Stimulated activated CD8-positive, alpha-beta memory T cell treated with anti-CD3 and anti-CD28 coated beads, Interleukin-7, amount 100 ng/mL, for 1 hour (primary cell): ENCODE measurements at places on chromosomes 7 and 10.

- no peak for DNase-seq
These were observed 152.8 kb upstream of the LRRN3 start for GRCh38 chr7:110938165-110938564.

DNA sequence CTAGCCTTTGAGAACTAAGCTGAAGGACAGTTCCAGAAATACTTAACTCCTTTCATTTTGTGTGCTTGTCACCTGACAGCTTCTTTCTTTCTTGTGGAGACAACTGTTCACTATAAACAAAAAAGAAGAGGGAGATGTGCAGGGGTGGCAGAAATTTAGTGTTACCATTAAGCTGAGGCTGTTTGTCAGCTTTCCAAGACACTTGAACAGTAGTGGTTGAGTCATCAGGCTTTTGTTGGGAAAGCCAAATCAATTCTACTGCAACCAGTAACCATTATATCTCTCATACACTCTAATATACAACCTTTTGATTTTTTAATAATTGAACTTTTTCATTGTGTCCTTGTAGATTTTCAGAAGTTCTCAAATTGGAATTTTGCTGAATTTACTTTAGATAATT lies 75.3 kb downstream of the POLL start:
- no peak for DNase-seq

DNA sequence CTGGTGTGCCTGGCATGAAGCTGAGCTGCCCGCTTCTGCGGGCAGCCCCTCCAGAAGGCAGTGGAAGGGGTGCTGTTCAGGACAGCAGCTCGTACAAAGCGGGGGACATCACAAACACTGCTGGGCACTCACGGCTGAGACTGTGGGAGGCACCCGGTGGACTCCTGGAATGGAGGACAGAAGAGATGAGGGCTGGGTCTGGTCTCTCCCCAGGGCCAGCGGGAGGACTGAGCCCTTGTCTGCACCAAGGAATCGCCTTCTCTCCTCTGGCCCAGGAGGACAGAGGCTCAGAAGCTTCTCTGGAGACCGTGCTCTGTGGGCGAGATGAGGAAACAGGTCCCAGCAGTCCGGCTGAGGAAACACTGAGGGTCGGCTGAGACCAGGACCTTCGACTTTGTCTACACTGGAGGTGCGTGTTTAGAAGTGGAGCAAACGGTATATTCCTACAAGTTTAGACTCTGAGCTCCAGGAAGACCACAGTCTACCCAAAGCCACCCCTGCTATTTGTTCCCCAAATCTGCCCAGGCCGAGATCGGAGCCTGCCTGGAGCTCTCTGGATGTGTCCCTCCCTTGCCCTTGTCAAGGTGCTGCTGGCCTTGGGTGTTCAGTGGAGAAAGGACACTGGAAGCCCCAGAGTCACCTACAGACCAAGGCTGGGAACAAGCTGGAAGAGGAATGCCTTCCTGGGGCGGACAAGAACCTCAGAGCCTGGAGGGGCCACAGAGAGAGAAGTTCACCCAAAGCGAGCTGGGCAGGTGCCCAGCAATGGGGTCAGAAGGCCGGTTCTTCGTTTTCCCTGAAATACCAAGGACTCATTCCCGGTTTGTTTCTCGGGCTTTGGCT lies 12.9 kb upstream of the INPP5A start:
- no peak for DNase-seq

GRCh38 chr7:33040803-33041516 lies 21.6 kb downstream of the NT5C3A start:
- no peak for DNase-seq

GRCh38 chr10:119031496-119032059 lies 2.1 kb downstream of the NANOS1 start:
- no peak for DNase-seq

- no peak for DNase-seq
These were observed 498 bp upstream of the ST7 start for GRCh38 chr7:116952635-116953371.

- DNase-seq: no peak
These were observed 122.3 kb upstream of the MDFIC start for GRCh38 chr7:114799628-114800028.

GRCh38 chr7:92633211-92633906 lies 43.2 kb upstream of the FAM133B start:
- no peak for DNase-seq

GRCh38 chr7:45626441-45627430 lies 52.6 kb downstream of the ADCY1 start:
- no peak for DNase-seq

DNA sequence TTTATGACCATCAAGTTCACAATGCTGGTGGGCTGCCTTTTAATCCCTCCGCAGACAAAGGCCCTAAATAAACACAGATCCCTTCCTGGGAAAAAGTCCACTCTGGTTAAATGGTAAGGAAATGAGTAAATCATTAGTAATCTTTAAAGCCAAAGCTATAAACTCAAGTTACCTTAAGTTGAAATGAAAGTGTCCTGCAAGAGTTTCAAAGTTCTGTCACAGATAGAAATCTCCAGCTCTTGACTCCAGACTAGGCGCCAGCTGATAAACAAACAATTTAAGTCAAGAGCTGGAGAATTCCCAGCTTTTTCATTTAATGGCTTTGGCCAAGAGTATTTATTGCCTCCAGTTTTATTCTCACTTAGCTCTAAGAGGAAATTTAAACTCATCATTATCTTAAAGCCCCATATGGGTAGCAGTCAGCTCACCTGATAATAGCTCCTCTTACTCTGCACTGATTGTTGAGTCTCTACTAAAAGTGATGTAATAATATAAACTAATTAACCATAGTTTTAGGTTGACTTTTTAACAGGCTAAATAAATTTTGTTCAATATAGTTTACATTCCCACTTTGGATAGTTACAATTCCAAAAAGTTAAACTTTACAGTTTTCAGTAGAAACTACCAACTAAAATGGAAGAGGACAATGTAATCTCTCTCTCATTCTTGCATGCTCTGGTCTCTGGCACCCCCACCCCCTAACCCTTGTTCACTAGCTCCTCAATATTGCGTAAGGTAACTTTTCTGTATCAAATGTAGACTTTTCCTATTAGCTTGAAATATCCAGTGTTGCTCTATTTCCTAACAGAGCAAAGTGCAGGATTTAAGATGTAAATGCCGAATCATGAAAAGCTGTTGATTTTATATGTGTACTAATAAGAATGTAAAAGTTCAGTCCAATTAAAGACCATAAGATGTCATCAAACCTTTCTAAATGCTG lies 56.1 kb downstream of the HIBADH start:
- DNase-seq: no peak

DNA sequence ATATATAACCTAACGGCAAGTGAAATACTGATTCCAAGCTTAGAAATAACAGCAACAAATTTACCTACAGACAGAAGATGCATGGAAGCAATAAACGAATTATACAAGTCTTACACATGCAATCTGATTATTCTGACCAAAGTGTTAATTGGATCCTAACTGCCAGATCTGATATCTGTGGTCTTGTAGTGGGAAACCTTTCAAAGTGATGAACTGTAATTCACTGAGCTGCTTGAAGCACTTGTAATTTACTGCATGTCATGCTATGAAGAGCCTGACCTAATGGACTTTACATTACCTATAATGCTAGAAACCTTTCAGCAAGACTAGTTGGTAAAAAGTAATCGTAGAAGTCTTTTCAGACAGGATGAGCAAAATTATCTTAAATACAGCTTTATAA lies 205.6 kb downstream of the FOXP2 start:
- no peak for DNase-seq

DNA sequence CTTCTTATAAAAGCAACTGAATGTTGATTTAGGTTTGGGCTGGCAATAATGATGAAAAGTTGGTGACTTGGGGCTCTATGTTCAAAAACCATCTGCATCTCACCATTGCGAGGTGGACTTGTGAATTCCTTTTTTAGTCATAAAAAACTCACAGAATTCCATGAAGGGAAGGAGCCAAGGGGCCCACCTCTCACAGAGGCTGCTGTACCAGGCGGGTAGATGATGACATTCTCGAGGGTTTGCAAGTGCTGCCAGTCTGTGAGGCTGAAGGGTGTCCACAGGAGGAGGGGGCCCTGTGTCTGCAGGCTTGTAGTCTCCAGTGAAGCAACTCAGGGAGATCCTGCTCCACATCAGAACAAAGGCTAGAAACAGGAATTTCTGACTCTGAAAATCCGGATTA lies 195.5 kb upstream of the ZNF32 start:
- no peak for DNase-seq

DNA sequence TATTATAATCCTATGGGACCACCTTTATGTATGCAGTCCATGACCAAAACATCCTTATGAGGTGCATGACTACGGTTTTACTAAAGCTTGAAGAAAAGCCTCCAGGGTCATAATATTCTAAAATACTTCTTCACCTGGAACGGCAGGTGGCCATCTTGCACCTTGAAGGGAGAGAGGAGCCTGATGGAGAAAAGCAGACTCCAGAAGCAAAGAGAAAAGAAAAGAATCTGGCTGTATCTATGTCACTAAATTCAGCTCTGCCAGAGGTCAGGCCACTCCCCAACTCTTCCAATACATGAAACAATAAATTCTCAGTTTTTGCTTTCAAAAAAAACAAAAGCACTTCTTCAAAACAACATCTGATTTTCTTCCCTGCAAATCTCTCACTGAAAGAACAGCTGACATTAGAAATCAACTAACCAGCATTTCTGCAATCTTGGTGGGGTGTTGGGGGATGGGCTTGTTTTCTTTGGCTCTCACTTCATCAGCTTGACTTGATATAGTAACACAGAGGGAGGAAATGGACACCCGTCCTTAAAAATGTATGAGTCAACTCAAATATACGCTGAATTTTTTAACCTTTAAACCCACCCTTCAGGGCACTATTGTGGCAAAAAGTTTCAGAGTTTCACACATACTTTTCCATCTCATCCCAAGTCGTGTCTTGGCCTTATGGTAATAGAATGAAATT lies 21.7 kb downstream of the HIBADH start:
- DNase-seq: no peak

DNA sequence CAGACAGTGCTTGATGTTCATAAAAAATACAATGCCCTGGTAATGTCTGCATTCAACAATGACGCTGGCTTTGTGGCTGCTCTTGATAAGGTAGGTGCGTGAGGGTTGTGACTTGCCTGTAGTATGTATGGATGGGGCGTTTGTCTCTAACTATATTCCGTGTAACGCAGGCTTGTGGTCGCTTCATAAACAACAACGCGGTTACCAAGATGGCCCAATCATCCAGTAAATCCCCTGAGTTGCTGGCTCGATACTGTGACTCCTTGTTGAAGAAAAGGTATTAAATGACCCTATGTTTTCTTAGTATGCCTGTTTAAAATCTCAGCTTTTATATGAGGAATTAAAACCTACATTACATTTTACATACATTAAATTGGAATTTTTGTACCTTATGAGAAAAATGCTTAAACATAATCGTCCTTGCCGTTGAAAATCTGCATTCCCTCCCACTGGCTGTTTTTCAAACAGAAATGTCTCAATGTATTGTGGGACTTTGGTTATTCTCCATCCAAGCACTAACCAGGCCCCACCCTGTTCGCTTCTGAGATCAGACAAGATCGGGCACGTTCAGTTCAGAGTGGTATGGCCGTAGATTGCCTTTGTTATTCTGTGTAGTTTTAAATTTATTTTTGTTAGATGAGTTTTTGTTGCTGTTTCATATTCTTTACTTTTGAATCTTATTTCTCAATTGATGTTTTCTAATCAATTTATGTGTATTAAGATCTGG lies 85.3 kb downstream of the CUL1 start:
- no peak for DNase-seq

GRCh38 chr7:33432821-33433220 lies 303.5 kb downstream of the BBS9 start:
- DNase-seq: no peak

DNA sequence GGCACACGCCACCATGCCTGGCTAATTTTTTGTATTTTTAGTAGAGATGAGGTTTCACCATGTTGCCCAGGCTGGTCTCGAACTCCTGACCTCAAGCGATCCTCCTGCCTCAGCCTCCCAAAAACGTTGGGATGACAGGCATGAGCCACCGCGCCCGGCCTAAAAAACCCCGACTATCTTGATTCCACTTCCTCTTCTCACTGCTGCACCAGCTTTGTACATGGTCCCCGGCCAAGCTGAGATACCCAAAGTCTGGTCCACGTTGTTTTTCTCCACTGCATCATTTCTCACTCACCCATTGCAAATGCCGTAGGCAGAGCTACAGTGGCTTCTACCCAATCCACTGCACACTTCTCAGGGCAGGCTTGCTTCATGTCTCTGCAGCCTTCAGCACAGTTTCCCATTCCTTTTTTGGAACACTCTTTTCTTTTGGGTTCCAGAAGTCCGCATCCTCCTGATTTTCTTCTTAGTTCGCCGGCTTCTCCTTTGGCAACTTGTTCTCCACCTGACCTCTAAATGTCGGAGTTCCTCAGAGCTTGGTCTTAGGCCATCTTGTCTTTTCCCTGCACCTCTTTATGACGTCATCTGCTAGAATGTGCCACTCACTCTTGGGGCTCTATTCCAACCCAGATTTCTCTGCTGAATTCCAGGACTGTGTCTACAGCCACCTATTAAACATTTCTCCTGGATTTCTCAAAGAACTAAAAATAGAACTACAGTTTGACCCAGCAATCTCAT lies 6.0 kb upstream of the GNB2 start:
- DNase-seq: no peak

GRCh38 chr7:131244259-131244852 lies 83.3 kb upstream of the MKLN1 start:
- no peak for DNase-seq

- no peak for DNase-seq
These were observed 231.3 kb downstream of the WDR37 start for GRCh38 chr10:1287487-1287886.

- no peak for DNase-seq
These were observed 283.2 kb downstream of the ARL4A start for GRCh38 chr7:12970626-12971025.

DNA sequence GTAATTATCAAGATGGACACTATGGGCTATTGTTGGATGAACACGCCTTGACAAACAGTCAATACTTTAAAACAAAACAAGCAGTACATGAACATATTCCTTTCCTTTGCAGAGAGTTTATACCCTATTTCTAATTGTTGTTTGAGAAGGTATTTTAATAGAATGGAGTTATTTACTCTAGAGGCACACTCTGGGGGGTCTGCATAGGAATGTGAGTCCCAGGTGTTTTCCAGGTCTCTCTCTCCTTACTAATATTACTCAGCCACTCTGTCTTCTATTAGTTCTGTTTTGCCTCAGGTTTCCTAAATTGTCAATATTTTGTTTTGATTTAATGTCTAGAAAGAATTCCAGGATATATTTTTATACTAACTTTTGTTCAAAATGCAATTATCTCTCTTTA lies 1091.4 kb downstream of the CNTNAP2 start:
- DNase-seq: no peak

GRCh38 chr7:92868683-92869293 lies 32.4 kb upstream of the CDK6 start:
- DNase-seq: no peak
